ENCODE measurements at places on chromosomes 7 and 10.

DNA sequence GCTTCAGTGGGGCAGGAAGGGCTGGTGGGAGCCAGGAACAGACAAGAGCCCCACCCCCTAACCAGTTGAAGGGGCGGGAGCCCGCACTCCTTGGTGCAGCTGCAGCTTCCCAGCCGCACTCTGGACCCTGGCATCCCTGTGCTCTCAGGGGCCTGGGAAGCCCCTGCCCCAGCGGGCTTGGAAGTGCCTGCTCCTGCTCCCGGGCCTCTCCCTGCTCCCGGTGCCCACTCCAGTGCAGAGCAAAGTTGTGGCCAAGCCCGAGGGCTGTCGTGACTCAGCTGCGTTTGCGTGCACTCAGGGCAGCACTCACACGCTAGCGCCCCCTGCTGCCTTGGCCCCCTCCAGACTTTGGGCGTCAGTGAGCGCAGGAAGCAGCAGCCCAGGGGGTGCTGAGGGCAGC is 883.8 kb downstream of the LRMDA start:
- no peak for DNase-seq

DNA sequence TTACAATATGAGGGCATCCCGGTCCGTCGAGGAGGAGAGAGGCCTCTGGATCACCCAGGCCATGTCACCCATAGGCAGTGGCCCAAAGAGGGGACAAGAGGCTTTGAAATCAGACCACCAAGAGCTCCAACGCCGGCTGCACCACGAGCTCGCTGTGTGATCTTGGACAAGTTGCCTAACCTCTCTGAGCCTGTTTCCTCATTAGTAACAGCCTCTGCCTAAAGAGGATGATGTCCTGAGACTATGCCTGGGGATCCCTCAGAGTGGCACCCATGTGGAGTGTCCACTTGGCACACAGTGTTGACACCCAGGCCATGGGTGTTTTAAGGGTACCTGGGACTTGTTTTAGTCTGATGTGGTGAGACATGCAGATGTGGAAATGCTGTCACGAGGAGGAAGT is 50.8 kb downstream of the MICALL2 start:
- no peak for DNase-seq

DNA sequence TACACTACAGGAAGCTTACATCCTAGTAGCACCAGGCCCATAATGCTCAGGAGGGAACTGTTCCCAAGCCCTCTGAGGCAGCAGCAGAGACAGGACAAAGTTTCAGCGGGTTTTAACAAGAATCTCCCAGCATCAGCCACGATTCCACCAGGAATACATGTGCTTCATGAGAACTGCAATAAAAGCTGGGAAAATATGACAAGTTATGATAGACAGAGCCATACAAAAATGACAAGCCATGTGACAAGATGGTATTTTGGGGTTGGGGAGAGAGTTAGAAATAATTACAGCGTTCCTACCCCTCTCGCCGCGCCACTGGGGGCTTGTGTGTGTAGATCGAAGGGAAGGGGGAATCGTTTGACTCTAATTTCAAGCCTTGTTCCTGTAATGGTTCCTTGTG is 112.7 kb upstream of the CTBP2 start:
- no peak for DNase-seq

- no peak for DNase-seq
Observed at GRCh38 chr7:73738220-73738611, 386 bp downstream of the ABHD11 start.

- peak; percentile 74 for DNase-seq
Observed at GRCh38 chr7:36129048-36129534, 24.0 kb upstream of the EEPD1 start.
